ENCODE measurements at places on chromosomes 5 and 9. TPM values are rescaled to one million over a fixed set of nuclear protein-coding genes. Genes with fewer than 3 reads are reported as not detected.
A peak's percentile ranks its signal among the peaks of the same experiment; 100 is the strongest.

The CER1 gene
- not detected for total RNA-seq

The MAMDC2 gene
- not detected for total RNA-seq

The LHX2 gene
- total RNA-seq, result 0.74 TPM

The PCDHA6 gene
- 0.86 TPM for total RNA-seq

The FOXD4L6 gene
- total RNA-seq, result not detected

The NADK2 gene
- total RNA-seq, result 51.1 TPM

The FCHO2 gene
- total RNA-seq, result 4.4 TPM

The PLAC8L1 gene
- not detected for total RNA-seq

The TCOF1 gene
- 118 TPM for total RNA-seq

- DNase-seq, result no peak
Measured at GRCh38 chr5:64213011-64213410, 47.4 kb downstream of the RNF180 start.

GRCh38 chr5:156400231-156400986, 73.4 kb downstream of the SGCD start:
- no peak for DNase-seq

GRCh38 chr9:4415281-4415680, 75.0 kb upstream of the SLC1A1 start:
- DNase-seq, result no peak

DNA sequence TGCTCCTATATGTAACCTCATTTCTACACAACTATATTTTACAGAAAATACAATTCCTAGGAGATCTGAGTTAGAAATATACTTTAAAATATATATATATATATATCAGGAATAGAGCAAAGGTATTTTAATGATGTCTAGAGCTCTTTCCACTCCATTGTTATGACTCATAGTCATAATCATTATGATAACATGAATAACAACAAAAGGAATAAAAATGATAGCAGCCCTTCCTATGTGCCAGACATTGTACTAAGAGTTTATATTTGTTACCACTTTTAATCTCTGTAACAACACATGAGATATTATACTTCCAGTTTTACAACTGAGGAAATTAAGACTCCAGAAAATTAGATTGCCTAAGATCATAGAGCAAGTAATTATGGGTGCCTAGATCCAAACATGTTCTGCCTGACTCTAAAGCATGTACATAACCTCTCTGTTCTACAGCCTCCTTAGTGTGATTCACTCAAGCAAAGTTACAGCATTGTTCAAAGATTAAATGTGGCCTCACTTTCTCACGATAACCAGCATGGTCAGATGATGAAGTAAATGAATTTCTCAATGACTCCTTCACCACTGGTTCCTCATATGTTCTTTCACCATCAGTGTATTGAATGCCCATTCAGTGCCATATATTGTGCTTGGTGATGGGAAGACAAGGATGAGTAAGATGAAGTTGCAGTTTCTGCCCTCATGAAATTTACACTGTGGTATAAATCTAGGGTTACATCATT, 452.1 kb downstream of the EFNA5 start:
- DNase-seq, result no peak

DNA sequence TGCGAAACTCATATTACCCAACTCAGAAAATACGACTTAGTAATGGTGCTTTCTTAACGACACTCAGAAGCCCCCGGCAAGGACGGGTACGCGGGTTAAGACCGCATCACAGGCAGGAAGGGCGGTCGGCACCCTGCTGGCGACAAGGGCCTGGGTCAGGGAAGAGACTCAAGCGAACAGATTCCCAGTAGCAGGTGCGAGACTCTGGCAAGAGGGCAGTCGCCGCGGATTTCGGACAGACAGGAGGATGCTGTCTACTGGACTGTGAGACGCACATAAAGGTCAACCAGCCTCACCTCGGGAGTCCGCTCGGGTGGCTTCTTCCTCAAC, 398 bp downstream of the RAPGEF6 start:
- peak; percentile 74 for DNase-seq

DNA sequence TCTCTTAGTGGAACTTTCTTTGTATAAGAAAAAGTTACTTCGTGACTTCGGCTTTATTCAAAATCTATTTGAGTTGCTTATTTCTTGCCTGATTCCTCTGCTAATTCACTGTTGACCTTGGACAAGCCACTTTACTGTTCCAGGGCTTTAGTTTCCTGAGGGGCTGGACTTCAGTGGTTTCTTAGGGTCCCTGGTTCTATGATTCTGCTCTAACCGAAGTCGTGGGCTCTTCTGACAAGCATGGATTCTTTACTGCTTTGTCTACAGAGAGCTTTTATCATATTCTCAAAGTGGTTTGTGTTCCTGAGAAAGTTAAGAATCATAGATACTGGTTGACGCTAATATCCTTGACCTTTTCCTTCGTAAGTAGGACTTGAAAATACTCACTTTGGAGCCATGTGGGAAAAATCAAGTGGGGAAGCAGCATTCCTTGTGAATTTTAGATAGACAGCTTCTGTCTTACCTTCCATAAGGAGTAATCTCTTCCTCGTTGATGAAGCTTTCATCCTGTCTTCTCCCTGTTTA, 21.1 kb downstream of the EXOSC2 start:
- no peak for DNase-seq

- DNase-seq, result peak; percentile 17
Measured at GRCh38 chr9:33782395-33783152, 12.8 kb upstream of the PRSS3 start.

DNA sequence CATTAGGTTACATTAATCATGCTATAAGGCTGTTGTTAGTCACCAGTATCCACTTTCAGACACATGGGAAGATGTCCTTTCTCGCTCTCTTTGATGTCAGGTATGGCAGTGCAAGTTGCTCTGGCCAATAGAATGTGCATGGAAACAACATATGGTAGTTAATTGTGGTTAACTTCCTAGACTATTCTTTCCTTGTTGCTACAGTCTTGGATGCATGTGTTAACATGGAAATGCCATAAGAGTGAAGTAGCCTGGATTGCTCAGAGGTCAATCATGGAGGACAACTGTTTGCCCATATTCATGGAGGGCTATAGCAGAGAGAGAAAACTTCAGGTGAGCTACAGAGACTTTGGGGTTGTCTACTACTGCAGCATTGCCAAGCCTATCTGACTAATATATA, 245.8 kb upstream of the GAS1 start:
- DNase-seq, result no peak

- DNase-seq, result no peak
Measured at GRCh38 chr9:20294046-20294750, 328.1 kb downstream of the MLLT3 start.

DNA sequence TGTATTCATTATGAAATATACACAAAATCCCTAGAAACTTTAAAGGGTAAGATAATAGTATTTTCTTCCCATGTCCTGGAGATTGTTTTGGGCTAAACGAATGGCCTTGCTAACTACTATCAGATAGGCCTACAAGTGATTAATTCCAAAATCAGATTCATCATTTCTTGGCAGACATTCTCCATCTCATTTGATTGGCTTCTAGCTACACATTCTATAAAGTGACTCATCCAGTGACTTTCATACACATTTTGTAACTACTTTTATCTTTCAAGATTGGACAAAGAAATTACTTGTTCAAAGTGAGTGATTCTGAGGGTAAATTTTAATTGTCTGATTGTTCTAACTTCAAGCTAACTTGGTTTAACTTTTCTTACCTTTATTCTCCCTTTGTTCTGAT, 93.3 kb downstream of the RAPGEF6 start:
- no peak for DNase-seq

- DNase-seq, result peak; percentile 53
Measured at GRCh38 chr5:172065431-172066065, 59.1 kb upstream of the FBXW11 start.

DNA sequence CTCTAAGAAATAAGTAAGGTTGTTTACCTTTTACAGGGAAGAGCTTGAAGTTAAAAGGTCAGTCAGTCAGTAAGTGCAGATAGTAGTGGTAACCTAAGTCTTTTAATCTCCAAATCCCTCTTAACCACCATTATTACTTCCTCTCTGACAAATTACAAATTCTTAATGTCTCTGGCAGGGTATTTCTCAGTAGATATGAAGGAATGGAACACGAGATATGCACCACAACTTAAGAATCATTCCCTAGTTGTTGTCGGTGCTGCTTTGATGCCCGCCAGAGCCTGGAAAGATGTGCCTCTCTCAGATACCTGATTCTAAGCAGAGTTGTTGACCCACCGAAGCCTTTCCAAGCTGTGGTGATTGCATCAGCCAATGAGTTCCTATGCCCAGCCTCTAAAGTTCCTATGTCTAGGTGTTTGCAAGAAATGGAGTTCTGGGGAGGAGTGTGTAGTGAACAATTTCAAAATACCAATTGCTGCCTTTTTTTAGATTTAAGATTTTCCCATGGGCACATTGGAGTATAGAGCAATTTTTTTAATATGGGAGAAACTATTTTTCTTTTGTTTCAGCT, 78.5 kb downstream of the CD180 start:
- no peak for DNase-seq

DNA sequence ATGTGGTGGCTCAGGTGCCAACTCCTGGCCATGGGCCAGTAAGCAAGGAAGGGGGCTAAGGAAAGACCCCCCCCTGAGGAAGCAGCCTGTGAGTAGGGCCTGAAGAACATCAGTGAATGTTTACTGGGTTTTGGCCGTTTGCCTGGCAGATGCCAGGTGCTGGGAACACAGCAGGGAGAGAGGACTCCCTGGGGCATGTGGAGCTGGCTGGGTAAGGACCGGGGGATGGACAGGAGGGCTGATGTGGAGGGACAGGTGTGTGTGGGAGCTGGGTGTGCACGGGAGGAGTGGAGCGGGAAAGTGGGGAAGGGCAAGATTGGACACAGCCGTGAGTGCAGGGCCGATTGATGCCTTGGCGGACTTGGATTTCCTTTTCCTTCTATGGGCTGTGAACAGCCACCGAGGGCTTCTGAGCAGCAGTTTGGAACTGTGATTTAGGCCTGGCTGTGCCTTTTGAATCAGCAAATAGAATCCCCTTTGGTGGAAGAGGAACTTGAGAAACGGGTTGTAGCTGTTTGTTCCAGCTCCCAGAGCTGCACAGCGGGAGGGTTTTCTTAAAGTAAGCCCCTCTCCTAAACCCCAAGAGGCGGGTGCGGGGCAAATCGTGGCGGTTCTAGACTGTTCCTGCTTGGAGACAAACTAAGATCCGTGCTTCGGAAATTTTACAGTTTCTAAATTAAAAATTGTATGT, 3.1 kb downstream of the HMCN2 start:
- DNase-seq, result no peak
